Endothelial cell of umbilical vein (primary cell): ENCODE measurements at places on chromosomes 11 and 22. TPM values are rescaled to one million over a fixed set of nuclear protein-coding genes. Genes with fewer than 3 reads are reported as not detected.

DNA sequence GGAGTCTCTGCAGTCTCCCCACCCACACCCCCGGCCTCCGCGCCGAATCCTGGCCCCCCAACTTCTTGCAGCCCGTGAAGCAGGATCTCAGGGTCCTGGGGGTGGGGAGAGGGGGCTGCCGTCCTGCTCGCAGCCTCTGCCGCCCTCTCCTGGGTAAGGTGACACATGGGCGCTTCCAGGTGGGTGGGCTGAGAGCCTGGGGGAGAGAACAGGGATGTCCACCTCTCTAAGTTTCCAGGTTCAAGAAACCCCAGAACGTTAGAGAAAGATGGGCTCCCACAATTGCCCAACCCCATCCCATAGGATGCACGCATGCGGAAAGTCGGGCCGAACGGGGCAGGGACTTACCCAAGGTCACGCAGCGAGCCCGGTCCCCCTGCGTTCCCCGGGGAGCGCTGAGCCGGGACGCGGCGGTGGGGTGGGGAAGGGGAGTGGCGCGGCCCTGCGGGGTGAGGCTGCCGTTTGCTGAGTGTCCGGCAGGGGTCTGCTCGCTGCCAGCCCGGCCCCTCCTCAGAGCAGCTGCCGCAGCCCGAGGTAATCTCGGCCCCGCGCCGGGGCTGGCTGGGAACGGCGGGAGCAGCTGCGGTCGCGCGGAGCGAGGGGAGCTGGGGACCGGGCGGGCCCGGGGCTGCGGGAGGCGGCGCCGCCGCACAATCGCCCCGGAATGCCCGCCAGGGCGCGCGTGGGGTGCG is 705 bp upstream of the CAPN1 start:
- H3K27ac ChIP-seq, result peak overlapping the region; percentile 23
- no peaks in the 10 kb centered on the region for H3K27me3 ChIP-seq
- H3K4me3 ChIP-seq, result peak overlapping the region; percentile 54

DNA sequence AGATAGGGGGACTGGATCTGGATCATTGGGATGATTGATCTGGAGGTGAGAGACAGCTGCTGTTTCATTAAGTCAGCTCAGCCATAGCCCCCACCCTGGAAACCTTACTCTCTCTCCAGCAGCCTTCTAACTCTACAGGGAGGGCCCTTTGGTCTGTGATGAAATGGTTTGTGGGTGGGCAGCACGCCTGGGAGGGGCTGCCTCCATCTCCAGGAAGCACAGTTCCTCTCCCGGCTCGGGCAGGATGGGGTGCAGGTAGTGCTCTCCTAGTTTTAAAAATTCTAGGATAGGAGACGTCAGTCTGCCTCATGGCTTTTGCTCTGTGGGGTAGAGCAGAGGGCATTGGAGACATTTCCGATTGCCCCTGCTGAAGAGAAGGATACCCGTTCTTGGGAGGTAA is 89.7 kb downstream of the CEP164 start:
- no peaks in the 10 kb centered on the region for H3K27me3 ChIP-seq
- no peak overlapping the region for H3K27ac ChIP-seq
- no peak for DNase-seq
- H3K4me1 ChIP-seq, result no peaks in the 10 kb centered on the region

GRCh38 chr11:104120493-104121137 is 43.3 kb downstream of the PDGFD start:
- H3K4me1 ChIP-seq, result no peaks in the 10 kb centered on the region
- no peaks in the 10 kb centered on the region for H3K36me3 ChIP-seq
- peak; percentile 21 for DNase-seq
- no peaks in the 10 kb centered on the region for H3K27me3 ChIP-seq
- no peak overlapping the region for H3K27ac ChIP-seq

DNA sequence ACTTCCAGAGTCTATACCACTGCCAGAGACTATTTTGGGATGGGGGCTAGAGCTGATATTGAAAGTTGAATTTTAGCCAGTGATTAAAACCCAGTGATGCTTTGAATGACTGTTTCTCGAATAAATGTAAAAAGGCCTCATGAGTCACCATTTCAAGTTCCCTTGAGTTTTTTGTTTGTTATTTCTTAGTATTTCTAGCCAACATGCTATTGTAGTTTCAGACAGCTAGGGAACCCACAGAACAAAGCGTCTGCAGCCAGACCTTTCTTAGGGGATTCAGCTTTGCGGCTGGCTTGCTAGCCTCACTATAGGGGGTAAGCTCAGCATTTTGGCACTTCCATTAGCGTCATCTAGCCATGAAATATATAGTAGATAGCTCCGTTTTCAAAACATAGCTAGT is 66.5 kb downstream of the DBX1 start:
- peaks cover 11% of the 10 kb centered on the region for H3K36me3 ChIP-seq
- peak overlapping the region; percentile 47 for H3K27ac ChIP-seq
- H3K4me1 ChIP-seq, result peaks cover 54% of the 10 kb centered on the region
- peak; percentile 67 for DNase-seq

DNA sequence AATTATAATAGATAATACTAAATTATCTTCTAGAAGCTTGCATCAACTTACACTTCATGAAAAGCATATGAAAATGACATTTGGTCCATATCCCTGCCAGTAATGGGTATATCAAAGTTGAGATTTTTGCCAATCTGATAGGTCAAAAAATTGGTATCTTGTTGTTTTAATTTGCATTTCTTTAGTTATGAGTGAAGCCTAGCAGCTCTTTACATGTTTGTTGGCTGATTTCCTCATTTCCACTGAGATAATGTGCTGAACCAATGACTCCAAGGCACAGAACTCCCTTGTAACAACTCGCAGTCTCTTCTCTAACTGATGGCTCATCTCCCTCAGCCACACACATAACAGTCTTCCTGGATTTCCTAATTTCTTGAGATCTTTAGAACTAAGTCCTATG is 175.3 kb upstream of the SESN3 start:
- no peaks in the 10 kb centered on the region for H3K4me1 ChIP-seq
- H3K4me3 ChIP-seq, result no peak overlapping the region
- DNase-seq, result no peak
- H3K27me3 ChIP-seq, result no peaks in the 10 kb centered on the region
- no peak overlapping the region for H3K27ac ChIP-seq

- peaks cover 22% of the 10 kb centered on the region for H3K4me1 ChIP-seq
- H3K27me3 ChIP-seq, result no peaks in the 10 kb centered on the region
- no peak overlapping the region for H3K4me3 ChIP-seq
Measured at GRCh38 chr22:30603801-30604200, 3.2 kb upstream of the TCN2 start.

DNA sequence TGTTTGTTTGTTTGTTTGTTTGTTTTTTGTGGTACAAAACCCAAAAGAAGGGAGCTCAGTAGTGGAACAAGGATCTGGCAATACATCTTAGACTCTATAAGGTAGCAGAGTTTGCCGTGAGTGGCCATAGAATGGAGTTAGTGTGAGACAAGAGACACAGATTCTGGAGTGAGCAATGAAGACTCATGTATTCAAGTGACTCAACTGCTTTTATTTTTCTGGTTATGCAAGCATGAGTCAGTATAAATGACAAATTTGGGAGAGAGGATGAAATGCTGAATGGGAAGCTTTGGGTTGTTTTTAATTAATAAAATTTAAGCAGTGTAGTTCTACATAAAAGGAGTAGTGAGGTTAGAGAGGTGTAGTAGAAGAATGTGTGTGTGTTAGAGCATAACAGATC is 143.6 kb upstream of the ANO5 start:
- no peak overlapping the region for H3K27ac ChIP-seq
- no peaks in the 10 kb centered on the region for H3K36me3 ChIP-seq
- H3K27me3 ChIP-seq, result no peaks in the 10 kb centered on the region
- no peak for DNase-seq
- no peaks in the 10 kb centered on the region for H3K4me1 ChIP-seq

DNA sequence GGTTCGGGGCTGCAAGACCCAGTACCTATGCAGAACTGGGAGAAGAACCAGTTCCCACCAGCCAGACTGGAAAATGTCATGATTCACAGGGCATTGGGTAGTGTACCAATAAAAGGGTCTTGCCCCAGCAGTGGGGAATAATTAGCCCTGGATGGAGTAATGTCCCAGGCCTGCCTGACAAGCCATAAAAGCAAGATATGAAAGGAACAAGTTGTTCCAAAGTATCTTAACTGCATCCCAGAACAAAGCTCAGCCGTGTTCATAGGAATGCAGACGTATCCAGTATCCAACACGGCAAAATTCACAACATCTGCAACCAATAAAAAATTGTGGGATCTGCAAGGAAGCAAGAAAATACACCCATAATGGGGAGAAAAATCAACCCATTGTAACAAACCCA is 47.9 kb downstream of the ASCL2 start:
- H3K36me3 ChIP-seq, result no peaks in the 10 kb centered on the region
- no peak overlapping the region for H3K27ac ChIP-seq

DNA sequence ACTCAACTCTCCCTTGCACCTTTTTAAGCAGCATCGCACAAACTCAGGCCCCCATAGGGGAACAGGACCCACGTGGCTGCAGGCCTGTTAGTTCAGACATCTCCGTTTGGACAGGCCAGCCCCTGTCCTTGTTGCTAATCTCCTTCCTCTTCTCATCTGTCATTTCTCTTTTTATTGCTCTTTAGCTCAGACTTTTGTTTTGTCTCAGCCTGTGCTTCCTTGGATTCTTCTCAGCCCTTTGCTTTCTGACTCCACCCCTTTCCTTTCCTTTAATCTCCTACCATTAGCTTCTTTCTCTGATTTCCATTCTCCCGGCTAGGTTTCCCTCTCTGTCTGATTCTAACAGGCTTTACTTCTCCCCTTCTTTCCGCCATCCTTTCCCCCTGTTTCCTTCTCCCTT is 68.7 kb downstream of the SCN3B start:
- peaks cover 18% of the 10 kb centered on the region for H3K4me1 ChIP-seq
- DNase-seq, result peak; percentile 76
- no peak overlapping the region for H3K27ac ChIP-seq
- no peaks in the 10 kb centered on the region for H3K36me3 ChIP-seq
- no peaks in the 10 kb centered on the region for H3K27me3 ChIP-seq
- no peak overlapping the region for H3K4me3 ChIP-seq

GRCh38 chr22:48855593-48856307 is 971.9 kb downstream of the BRD1 start:
- no peaks in the 10 kb centered on the region for H3K36me3 ChIP-seq
- DNase-seq, result no peak
- no peak overlapping the region for H3K27ac ChIP-seq
- H3K27me3 ChIP-seq, result no peaks in the 10 kb centered on the region

DNA sequence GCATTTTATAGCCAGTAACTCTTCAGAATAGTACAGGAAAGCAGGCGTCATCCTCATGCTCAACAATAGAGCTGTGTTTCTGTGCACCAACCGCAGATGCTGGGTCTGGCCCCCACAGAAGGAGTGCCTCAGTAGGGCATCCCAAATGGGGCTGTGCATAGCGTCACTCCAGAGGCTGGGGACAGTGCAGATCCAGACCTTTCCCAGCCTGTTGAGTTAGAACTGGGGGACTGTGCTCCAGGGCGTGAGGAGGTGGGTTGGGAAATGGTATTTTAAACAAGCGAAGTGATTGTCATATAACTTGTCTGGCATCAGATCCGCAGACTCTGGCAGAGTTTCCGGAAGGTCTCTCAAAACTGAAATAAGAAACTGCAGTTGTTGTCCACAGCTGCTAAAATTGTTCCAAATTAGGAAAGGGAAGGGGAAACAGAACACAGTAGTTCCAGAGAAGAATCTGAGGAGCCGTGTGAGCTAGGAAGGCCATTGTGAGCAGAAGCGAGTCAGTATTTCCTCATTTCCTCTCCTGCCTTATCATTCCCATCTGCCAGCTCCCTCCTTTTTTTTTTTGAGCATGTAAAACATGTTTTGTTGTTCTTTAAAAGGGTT is 52.2 kb downstream of the JAM3 start:
- H3K4me3 ChIP-seq, result peak overlapping the region; percentile 61
- DNase-seq, result peak; percentile 90
- H3K27ac ChIP-seq, result peak overlapping the region; percentile 97
- H3K4me1 ChIP-seq, result peaks cover 71% of the 10 kb centered on the region
- no peaks in the 10 kb centered on the region for H3K27me3 ChIP-seq

GRCh38 chr11:105315287-105315686 is 175.7 kb upstream of the CARD18 start:
- no peaks in the 10 kb centered on the region for H3K36me3 ChIP-seq
- H3K4me3 ChIP-seq, result no peak overlapping the region
- no peaks in the 10 kb centered on the region for H3K27me3 ChIP-seq
- DNase-seq, result no peak
- no peaks in the 10 kb centered on the region for H3K4me1 ChIP-seq

CEP164 gene
- polyA plus RNA-seq, result 21.3 and 22.7 TPM in 2 replicates

DNA sequence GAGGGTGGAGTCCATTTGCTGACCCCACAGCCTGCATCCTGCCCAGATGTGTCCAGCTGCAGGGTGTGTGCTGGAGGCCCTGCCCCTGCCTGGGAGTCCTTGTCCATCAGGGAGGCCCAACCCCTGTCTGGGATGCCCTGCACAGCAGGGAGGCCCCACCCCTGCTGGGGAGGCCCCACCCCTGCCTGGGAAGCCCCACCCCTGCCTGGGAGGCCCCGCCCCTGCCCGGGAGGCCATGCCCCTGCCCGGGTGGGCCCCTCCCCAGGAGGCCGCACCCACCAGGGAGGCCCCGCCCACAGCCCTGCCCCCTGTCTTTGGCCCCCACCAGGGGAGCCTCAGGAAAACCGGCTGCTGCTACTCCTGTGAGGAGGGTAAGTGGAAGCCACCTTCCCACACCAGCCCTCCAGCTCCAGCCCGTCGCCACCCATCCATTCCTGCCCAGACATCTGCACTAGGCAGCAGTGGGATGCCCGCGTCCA is 37.2 kb downstream of the MUC5B start:
- no peaks in the 10 kb centered on the region for H3K27me3 ChIP-seq
- no peak overlapping the region for H3K27ac ChIP-seq
- no peaks in the 10 kb centered on the region for H3K36me3 ChIP-seq
- H3K4me1 ChIP-seq, result peaks cover 4% of the 10 kb centered on the region

GRCh38 chr22:44025171-44026065 is 1.3 kb downstream of the PARVB start:
- peak overlapping the region; percentile 99 for H3K27ac ChIP-seq
- H3K36me3 ChIP-seq, result no peaks in the 10 kb centered on the region
- peak; percentile 21 for DNase-seq
- peak overlapping the region; percentile 21 for H3K4me3 ChIP-seq

- H3K4me3 ChIP-seq, result no peak overlapping the region
- peaks cover 26% of the 10 kb centered on the region for H3K4me1 ChIP-seq
- H3K27ac ChIP-seq, result no peak overlapping the region
- H3K27me3 ChIP-seq, result no peaks in the 10 kb centered on the region
- no peak for DNase-seq
Measured at GRCh38 chr22:32333769-32334659, 23.7 kb upstream of the RFPL3 start.

KRTAP5-7 gene
- 0.07 and 0.08 TPM in 2 replicates for polyA plus RNA-seq

GRCh38 chr11:103618528-103618927 is 417.9 kb upstream of the DDI1 start:
- no peak overlapping the region for H3K4me3 ChIP-seq
- no peak for DNase-seq
- H3K36me3 ChIP-seq, result no peaks in the 10 kb centered on the region

FJX1 gene
- polyA plus RNA-seq, result 9.2 and 11.1 TPM in 2 replicates

DNA sequence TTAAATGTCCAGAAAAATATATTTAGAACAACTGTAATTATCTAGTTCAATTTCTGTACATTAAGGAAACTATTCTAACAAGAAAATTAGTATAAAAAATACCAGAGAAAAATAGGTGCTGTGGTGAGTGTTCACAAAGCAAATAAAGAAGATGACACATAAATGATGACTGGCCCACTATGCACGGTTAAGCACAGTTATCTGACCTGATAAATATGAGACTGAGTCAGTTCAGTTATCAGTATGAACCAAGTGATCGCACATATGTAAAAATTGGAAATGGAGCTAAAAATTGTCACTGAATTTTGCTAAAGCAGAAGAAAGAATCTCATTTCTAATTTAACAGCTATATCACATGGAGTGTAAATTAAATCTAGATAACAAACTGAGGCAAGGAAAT is 18.8 kb upstream of the MAML2 start:
- no peak for DNase-seq
- H3K27ac ChIP-seq, result no peak overlapping the region
- peaks cover 8% of the 10 kb centered on the region for H3K36me3 ChIP-seq
- no peaks in the 10 kb centered on the region for H3K27me3 ChIP-seq
- no peaks in the 10 kb centered on the region for H3K4me1 ChIP-seq
